Fibroblast of lung (primary cell): ENCODE measurements at places on chromosomes 7 and 10. TPM values are rescaled to one million over a fixed set of nuclear protein-coding genes. Genes with fewer than 3 reads are reported as not detected.

GRCh38 chr7:99375070-99375807 lies 709 bp downstream of the ARPC1B start:
- peak overlapping the region; percentile 58 for H3K4me3 ChIP-seq
- DNase-seq, result peak; percentile 65
- H3K27ac ChIP-seq, result peak overlapping the region; percentile 47
- peaks cover 15% of the 10 kb centered on the region for H3K4me1 ChIP-seq
- H3K36me3 ChIP-seq, result peaks cover 5% of the 10 kb centered on the region

GRCh38 chr10:128058106-128058749 lies 68.0 kb downstream of the MKI67 start:
- no peaks in the 10 kb centered on the region for H3K36me3 ChIP-seq
- H3K27ac ChIP-seq, result no peak overlapping the region
- no peaks in the 10 kb centered on the region for H3K27me3 ChIP-seq
- no peaks in the 10 kb centered on the region for H3K4me1 ChIP-seq
- no peak for DNase-seq

- no peaks in the 10 kb centered on the region for H3K27me3 ChIP-seq
- H3K4me1 ChIP-seq, result peaks cover 8% of the 10 kb centered on the region
- peak; percentile 44 for DNase-seq
- no peaks in the 10 kb centered on the region for H3K36me3 ChIP-seq
Measured at GRCh38 chr10:122499491-122499941, 38.2 kb downstream of the HTRA1 start.

DNA sequence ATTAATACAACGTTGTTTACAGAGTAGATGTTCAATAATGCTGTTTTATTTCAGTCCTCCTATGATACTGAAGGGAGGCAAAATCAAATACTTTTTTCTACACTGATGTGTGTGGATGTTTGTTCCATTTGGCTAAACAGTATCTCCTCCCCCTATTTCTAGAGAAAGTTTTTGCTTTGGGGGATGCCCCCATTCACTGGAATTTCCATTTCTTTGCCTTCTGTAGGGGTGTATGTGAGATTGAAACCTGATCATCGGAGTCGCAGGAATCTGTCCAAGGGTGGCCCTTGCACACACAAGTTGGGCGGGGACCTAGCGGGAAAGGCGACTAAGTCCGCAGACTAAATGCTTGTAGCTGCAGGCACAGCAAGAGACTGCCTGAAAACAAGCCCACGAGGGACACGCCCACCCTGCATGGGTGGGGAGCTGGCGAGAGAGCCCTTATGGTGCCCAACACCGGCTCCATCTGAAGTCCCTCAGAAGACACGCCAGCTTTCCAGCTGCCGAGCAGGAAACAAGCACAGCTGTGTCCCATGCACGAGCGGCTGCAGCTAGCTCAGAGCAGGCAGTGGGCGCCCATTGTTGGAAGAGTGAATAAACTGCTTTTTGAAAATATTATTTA lies 58.0 kb downstream of the ESYT2 start:
- DNase-seq, result no peak
- H3K4me1 ChIP-seq, result no peaks in the 10 kb centered on the region
- H3K27me3 ChIP-seq, result no peaks in the 10 kb centered on the region
- H3K36me3 ChIP-seq, result peaks cover 4% of the 10 kb centered on the region
- H3K27ac ChIP-seq, result no peak overlapping the region
- H3K4me3 ChIP-seq, result no peak overlapping the region

DNA sequence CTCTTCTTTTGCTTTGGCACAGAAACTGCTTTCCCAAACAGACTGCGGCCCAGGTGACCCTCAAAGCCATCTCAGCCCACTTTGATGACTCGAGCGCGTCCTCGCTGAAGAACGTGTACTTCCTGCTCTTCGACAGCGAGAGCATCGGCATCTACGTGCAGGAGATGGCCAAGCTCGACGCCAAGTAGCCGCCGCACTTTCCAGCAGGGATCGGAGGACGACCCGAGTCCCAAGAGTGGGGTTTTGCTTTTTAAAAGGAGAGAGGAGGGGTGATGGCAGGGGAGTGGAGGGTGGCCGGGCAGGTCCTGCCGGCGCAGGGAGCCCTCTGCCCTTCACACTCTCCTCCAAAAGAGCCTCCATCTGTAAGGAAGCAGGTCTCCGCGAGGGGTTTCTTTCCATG lies 21.1 kb downstream of the AIFM2 start:
- H3K36me3 ChIP-seq, result peaks cover 4% of the 10 kb centered on the region
- DNase-seq, result no peak
- H3K27me3 ChIP-seq, result no peaks in the 10 kb centered on the region
- H3K4me3 ChIP-seq, result no peak overlapping the region
- H3K4me1 ChIP-seq, result no peaks in the 10 kb centered on the region

- H3K27me3 ChIP-seq, result no peaks in the 10 kb centered on the region
- H3K4me1 ChIP-seq, result no peaks in the 10 kb centered on the region
- H3K27ac ChIP-seq, result no peak overlapping the region
- H3K4me3 ChIP-seq, result no peak overlapping the region
- peaks cover 2% of the 10 kb centered on the region for H3K36me3 ChIP-seq
- DNase-seq, result no peak
Measured at GRCh38 chr10:21737106-21737505, 203.1 kb downstream of the MLLT10 start.

- H3K27ac ChIP-seq, result peak overlapping the region; percentile 66
- DNase-seq, result peak; percentile 95
- no peak overlapping the region for H3K4me3 ChIP-seq
Measured at GRCh38 chr10:113958631-113959382, 84.9 kb upstream of the ADRB1 start.

The CTAGE6 gene
- total RNA-seq, result 0.17 and 0.26 TPM in 2 replicates

The CCDC126 gene
- 9.7 and 10.8 TPM in 2 replicates for total RNA-seq

The NYAP1 gene
- 0.26 and 0.33 TPM in 2 replicates for total RNA-seq

The CHN2 gene
- 0.33 and 1.3 TPM in 2 replicates for total RNA-seq

The ZPBP gene
- total RNA-seq, result not detected in 2 replicates

The TMEM139 gene
- under 0.01 TPM in 1 of 2 replicates, not detected in the other for total RNA-seq
